ENCODE measurements at places on chromosomes 5 and 9.
A peak's percentile ranks its signal among the peaks of the same experiment; 100 is the strongest.

DNA sequence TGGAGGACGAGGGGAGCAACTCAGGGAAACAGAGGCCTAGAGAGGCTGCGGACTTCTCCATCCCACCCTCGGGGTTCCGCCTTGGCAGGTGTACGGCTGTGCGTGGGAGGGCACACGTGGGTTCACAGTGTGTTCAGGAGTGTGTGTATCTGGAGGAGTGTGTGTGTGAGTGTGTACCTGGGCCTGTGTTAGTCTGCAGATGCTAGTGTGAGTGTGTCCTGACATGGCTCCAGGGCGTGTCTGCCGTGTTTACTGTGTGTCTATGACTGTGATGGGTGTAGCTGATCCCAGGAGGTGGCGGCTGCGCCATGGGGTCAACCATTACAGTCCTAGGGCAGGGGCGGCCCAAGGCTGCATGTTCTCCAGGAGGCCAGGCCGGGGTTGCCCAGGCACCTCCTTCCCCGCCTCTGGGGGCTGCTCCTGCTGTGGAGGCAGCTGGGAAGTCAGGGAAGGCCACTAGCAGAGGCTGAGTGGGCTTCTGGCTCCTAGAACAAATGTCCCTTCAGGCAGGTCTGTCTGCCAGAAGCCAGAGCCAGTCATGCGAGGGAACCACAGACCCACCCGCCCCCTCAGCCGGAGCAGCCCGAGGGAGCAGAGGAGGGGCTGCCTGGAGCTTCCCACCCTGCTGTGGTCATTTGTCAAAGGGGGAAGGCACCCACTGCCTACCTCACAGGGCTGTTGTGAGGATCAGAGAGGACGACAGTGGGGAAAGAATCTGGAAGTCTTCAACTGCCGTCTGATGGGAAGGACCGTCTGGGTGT lies 21.4 kb downstream of the CRB2 start:
- DNase-seq: no peak

GRCh38 chr5:15620501-15620900 lies 120.5 kb downstream of the FBXL7 start:
- DNase-seq: no peak

DNA sequence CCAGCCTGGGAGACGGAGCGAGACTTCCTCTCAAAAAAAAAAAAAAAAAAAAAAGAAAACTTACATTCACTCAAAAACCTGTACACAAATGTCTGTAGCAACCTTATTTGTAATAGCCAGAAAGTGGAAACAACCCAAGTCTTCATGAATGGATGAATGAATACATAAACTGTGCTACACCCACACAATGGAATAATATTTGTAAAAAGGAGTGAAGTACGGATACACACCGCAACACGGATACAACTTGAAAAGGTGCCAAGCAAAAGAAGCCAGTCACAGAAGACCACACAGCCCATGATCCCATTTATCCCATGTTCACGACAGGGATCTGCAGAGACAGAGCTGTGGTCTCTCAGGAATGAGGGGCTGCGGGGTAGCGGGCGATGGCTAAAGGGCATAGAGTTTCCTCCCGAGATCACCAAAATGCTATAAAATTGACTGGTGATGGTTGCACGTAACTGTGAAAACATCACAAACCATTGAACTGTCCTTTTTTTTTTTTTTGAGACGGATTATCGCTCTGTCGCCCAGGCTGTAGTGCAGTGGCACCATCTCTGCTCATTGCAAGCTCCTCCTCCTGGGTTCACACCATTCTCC lies 76.2 kb upstream of the COL5A1 start:
- no peak for DNase-seq

- DNase-seq: no peak
Observed at GRCh38 chr5:172469697-172470096, 15.4 kb upstream of the SH3PXD2B start.

DNA sequence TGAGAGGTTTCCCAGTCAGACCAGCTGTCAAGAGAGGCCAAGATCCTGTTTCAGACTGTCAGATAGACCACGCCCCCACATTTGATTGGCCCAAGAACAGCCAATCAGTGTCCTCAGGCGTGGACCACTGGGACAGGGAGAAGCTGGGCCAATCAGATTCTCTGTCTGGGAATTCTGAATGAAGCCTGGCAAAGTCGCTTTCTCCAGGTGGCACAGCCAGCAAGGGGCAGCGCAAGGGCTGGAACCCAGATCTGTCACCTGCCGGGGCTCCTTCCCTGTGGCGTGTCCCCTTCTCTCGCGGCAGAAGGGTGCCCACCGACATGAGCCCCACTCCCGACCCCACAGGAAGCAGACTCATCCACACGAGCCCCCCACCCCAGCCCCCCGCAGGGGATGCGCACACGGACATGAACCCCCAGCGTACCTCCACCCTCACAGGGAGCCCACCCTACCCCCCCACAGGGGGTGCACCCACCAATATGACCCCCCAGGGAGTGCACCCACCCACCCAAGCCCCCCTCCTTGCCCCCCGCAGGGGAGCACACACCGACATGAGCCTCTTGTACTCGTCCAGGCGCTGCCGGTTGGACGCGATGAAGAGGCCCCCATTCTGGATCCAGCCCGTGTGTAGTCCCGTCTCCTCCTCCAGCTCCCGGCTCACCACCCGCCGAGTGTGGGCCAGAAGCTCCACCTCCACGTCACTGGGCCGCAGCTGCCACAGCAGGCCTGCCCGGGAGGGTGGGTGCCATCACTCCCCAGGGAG lies 6.1 kb downstream of the SARDH start:
- DNase-seq: peak; percentile 93

DNA sequence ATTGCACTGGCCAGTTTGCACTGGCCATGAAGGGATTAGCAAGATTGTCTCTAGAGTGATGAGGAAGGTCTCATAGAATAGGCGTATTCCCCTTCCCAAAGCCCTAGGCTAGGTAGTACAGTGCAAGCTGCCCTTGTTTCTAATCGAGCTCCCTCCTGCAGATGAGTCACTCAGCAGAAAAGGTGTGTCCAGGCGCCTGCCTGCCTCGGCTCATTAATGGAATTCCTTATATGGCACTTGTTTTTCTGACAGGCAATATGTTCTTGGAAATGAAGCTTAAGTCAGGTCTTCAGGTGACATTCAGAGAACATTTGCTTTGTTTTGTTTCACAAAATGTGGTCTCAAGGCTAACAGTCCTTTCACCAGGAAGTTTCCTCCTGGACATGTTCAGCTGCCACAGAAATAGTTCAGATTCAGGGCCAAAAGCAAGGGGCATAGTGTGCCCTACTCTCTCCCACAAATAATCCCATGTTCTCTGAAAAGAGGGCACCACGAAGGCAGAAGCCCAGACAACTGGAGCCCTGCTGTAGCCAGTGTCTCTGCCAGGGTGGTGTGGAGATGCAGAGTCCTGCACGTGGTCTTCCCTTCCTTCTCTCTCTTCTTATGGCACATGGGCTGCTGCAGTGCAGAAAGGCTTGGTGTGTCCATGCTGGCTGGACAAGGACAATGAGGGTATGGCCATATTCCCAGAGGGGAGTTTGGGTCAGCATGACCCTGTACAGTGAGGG lies 281.1 kb upstream of the MAP3K1 start:
- DNase-seq: peak; percentile 18

DNA sequence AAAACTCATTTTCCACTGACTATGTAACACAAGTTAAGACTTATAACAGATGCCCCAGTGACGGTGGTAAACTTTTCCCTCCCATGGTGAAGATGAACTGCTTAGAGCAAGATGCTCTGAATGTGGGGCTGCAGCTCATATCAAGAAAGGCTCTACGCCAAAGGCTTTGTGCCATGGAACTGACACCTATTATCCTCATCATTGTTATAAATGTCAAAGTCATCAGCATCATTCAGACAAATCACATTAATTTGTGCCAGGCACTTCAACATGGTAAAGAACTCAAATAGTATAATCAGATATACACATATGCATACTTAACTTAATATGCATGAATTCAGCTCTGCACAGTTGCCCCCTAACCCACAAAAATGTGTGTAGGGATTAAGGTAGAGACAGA lies 305.9 kb upstream of the ATP10B start:
- DNase-seq: no peak

DNA sequence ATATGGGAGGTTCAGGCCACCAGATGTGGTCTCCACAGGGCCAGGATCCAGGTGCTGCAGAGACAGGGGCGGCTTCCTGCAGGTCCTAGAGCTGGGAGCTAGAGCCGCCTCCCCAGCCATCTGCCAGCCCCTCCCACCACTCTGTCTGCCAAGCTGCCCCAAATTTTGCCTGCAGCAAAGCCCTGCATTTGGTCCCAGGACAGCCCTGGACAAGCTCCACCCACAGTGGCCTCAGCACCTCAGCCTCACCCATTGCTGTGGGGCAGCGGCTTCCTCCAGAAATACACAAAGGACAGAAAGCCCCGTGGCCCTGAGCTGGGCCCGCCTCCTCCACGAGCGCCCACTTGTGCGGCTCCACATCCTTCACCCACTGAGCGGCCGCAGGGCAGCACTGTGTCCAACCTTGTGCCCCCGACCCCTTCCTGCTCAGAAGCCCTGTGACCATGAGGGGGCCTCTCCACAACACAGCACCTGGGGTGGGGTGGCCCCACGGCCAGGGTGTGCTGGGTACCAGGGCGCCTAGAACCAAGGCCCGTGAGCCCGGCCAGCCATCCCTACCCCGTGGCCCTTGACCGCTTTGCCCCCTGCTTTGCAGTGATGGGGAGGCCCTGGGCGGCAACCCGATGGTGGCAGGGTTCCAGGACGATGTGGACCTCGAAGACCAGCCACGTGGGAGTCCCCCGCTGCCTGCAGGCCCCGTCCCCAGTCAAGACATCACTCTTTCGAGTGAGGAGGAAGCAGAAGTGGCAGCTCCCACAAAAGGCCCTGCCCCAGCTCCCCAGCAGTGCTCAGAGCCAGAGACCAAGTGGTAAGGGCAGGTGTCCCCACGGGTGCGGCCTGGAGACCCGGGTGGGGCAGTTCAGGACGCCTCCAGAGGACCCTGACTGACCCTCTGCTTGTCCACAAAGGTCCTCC lies 3.7 kb upstream of the AJM1 start:
- DNase-seq: no peak

DNA sequence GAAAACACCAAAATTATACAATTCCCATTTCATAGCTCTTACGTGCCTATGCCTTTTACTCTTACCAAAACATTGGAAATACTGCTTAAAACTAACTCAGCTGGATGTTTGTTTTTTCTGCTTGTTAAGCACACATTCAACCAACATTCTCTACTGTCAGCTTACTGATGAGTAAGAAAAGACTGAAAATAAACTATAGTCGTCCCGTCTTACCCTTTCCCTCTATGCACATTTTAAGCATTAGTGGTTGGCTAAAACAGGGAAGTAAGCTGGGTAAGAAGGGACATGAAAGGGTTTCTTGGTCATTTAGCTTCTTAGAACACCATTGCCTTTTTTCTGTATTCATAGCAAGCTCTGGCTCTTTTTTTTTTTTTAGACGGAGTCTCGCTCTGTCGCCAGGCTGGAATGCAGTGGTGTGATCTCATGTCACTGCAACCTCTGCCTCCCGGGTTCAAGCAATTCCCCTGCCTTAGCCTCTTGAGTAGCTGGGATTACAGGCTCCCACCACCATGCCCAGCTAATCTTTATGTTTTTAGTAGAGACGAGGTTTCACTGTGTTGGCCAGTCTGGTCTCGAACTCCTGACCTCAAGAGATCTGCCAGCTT lies 232.1 kb upstream of the PCSK5 start:
- DNase-seq: no peak

Measured in HEK293T (cell line).